ENCODE measurements at places on chromosomes 7 and 10.

DNA sequence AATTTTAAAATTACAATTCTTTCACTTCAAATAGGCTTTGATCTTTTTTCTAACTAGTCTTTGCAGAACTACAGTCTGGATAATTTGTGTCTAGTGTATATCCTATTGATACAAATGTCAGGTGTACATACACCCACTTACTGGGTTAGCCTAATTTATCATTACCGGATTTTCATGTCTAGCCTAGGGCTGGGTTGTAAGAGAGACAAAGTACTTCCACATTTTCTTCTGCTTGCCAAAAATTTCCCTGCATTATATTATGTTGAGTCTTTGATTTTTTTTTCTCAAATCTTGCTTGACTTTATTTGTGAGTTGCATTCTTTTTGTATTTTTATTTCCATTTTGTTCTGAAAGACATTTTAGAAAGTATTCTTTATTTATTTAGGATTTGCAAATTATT is 284.8 kb upstream of the FZD8 start:
- no peak for DNase-seq

GRCh38 chr10:44385026-44385695 is at the start of gene CXCL12:
Gene CXCL12, minus strand, starts transcription at chr10:44385097. Its CDS starts 92 bp downstream, at chr10:44385005.
- no peak for DNase-seq

DNA sequence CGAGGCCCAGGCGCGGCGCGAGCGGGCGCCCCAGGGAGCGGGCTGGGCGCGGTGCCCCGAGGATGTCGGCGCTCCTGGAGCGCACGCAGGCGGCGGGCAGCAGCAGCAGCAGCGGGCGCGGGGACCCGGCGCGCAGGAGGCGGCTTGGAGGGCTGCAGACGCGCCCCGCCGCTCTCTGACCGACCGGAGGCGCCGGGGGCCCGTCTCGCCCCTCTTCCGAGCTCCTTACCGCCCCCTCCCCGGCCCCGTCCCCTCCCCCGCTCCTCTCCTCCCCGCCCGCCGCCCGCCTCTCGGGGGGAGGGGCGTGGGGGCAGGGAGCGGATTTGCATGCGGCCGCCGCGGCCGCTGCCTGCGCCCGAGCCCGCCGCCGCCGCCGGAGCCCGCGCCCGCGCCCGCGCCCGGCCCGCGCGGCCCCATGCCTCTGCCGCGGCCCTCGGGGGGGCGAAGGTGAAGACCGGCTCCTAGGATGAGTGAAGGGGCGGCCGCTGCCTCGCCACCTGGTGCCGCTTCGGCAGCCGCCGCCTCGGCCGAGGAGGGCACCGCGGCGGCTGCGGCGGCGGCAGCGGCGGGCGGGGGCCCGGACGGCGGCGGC is at the start of gene NRG3:
Gene NRG3 (plus strand): TSS at position 320 of the 592 bp plus-strand sequence.
- no peak for DNase-seq

DNA sequence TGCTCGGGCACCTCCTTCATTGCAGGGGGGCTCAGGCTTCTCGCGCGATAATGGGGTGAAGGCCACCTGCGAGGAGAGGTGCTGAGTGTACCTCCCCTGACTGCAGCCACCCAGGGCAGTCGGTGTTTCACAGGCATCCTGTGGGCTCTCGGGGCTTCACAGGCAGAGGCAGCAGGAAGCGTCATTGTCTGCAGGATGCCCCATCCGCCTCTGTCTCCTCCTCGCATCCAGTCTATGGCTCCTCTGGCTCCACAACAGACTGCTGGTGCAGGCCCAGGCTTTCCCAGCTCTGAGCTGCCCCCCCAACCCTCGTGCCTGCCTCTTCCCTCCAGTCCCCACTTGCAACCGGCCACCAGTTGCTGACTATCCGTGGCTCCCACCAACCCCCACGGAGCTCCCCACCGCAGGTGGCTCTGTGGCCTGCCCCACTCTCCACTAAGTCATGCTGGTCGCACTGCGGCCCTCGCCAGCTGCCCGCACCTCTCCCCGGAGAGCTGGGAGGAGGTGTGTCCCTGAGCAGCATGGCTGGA is 36.5 kb downstream of the CAMK2B start:
- DNase-seq, result no peak

All from SK-N-MC (cell line).